Aorta (tissue), 5 donors: ENCODE measurements at places on chromosomes 7 and 10.

DNA sequence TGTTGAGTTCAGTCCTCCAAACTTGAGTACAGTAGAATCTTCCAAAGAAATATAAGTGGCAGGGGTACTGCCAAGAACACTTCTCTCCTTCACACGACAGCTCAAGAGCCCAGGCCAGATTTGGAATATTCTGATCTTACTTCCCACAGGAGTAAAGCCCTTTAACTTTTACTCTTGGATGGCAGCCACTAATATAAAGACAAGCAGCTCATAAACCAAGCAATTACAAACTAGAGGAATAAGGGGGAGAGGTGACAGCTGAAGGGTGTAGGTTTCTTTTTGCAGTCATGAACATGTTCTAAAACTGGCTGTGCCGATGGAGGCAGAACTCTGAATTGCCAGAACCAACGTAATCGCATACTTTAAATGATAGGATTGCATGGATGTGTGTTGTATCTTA is 74.8 kb downstream of the SVIL start:
- peaks cover 6% of the 10 kb centered on the region for H3K36me3 ChIP-seq
- H3K27ac ChIP-seq: peak overlapping the region; percentile 60
- DNase-seq: no peak
- H3K4me3 ChIP-seq: no peak overlapping the region
- H3K27me3 ChIP-seq: no peaks in the 10 kb centered on the region

DNA sequence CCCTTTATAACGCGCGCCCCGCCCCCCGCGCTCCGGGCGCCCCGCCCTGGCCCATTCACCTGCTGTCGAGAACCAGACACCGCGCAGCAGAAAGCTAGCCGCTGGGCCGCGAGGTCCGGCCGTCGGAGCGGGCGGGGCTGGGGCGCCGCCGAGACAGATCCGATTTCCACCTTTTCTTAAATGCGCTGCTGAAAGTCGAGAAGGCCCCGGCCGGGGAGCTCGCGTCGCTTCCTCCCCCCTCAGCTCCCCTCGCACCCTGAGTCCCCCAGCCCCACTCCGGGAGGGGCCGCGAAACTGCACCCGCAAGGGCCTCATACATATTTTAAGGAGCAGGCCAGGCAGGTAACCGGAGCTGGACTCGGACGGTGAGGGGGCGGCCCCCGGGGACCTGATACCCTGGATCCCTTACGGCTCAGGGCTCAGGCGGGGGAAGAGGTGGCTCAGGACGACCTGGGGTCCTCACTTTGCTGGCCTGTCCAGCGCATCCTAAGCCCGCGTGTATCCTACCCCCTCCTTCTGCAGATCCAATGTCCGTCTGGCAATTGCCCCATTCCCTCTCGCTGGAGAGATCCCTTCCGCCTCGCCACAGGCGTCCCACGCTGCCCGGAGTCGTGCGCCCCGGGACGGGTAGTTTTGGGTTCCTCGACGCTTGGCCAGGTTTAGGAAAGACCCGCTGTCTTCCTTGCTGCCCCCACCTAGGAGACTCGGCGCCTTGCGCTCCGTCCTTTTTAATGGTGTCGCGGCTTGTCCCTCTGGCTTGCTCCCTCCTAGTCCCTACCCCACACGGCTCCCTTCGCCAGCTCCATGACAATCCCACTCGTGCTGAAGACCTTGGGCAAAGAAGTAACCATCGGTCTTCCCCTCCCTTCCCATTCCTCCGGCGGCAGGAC is 170.6 kb downstream of the UBE2H start:
- no peak overlapping the region for H3K27ac ChIP-seq
- H3K36me3 ChIP-seq: no peaks in the 10 kb centered on the region
- H3K27me3 ChIP-seq: no peaks in the 10 kb centered on the region
- H3K4me1 ChIP-seq: no peaks in the 10 kb centered on the region
- no peak overlapping the region for H3K4me3 ChIP-seq

- peak; percentile 39 for DNase-seq
- H3K36me3 ChIP-seq: no peaks in the 10 kb centered on the region
- no peak overlapping the region for H3K4me3 ChIP-seq
- no peak overlapping the region for H3K27ac ChIP-seq
- no peaks in the 10 kb centered on the region for H3K27me3 ChIP-seq
- H3K4me1 ChIP-seq: peaks cover 3% of the 10 kb centered on the region
Measured at GRCh38 chr10:78413076-78414055, 379.7 kb downstream of the RPS24 start.

- H3K4me1 ChIP-seq: no peaks in the 10 kb centered on the region
- H3K27me3 ChIP-seq: no peaks in the 10 kb centered on the region
- H3K4me3 ChIP-seq: no peak overlapping the region
- DNase-seq: peak; percentile 89
Measured at GRCh38 chr10:17851611-17852010, 42.5 kb downstream of the MRC1 start.

DNA sequence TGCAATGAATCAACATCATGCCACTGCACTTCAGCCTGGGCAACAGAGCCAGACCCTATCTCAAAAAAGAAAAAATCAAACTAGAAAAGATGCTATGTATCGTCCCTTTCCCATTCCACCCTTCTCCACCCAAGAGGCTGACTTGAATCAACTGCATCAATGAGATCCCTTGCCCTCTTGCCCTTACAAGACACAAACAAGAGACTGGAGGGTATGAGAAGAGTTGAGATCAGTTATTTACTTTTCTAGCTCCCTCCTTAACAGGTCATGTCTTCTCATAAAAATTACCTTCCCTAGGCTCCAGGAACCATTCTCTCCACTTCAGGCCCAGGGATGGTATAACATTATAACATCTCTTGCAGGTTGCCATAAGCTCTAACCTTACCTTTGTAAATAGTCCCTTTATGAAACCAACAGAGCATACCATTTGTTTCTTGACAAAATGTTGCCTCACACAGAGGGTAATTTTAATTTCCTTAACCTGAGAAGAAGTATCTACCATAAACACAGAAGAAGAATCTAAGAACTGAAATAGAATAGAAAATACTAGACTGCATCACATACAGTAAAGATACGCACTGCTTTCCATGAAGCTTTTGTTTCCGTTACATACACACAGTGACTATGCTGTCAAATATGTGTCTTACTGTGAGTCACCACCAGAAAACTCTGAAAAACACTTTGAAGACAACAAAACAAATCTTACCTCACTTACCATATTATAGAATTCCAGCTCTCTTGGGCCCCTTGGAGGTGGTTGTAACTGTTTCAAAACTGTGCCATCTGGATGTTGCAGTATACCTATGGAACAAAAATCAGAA is 30.5 kb downstream of the IPMK start:
- no peaks in the 10 kb centered on the region for H3K4me1 ChIP-seq
- no peaks in the 10 kb centered on the region for H3K36me3 ChIP-seq
- H3K27me3 ChIP-seq: no peaks in the 10 kb centered on the region
- H3K27ac ChIP-seq: no peak overlapping the region

DNA sequence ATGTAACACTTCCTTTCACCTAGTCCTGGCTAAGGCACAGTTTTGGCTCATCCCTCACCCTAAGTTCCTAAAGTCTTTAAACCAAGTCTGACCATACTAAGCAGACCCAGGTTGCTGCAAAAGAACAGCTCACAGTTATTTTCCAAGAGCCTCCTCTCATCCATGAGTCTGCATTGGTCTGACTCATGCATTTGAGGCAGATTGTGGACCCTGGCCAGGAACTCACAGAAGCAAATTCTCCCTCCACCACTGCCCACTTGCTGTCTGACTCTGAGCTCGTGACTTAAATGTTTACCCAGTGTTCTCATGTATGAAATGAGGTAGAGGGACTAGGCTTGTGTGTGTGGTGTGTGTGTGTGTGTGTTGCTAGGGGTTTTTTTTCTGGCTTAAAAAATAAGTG is 1272.8 kb downstream of the TYW1 start:
- no peak for DNase-seq
- no peak overlapping the region for H3K27ac ChIP-seq
- H3K4me3 ChIP-seq: no peak overlapping the region
- no peaks in the 10 kb centered on the region for H3K4me1 ChIP-seq

GRCh38 chr7:108660465-108660864 is 90.8 kb downstream of the DNAJB9 start:
- H3K27me3 ChIP-seq: no peaks in the 10 kb centered on the region
- H3K4me1 ChIP-seq: no peaks in the 10 kb centered on the region
- H3K27ac ChIP-seq: no peak overlapping the region
- no peaks in the 10 kb centered on the region for H3K36me3 ChIP-seq
- H3K4me3 ChIP-seq: no peak overlapping the region
- no peak for DNase-seq

- H3K27ac ChIP-seq: no peak overlapping the region
- H3K4me3 ChIP-seq: no peak overlapping the region
- no peaks in the 10 kb centered on the region for H3K4me1 ChIP-seq
- H3K27me3 ChIP-seq: no peaks in the 10 kb centered on the region
Measured at GRCh38 chr10:11875494-11876281, 52.5 kb downstream of the PROSER2 start.

DNA sequence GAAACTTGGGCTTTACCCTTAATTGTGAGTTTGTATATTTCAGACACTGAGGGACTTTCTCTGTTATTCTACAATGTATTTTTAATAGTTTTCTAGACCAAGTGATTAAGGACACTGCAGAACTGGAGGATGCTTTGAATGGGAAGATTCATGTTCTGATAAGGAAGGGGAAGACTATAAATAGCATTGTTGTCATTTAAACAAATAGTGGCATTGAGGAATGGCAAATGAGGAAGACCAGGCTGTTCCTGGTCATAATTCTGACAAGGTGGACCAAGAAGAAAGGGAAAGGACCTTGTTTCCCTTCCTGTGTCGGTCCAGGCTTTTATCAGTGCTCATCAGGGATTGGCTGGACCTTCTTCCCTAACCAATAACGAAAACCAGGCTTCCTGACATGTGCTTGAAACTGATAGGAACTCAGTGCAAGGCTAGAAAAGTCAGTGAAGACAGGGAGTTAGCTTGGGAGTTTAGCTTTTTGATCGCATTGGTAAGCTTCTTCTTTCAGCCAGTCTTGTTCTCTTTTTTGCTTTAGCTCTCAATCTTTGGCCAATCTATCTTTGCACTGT is 116.2 kb downstream of the ITGA8 start:
- peaks cover 5% of the 10 kb centered on the region for H3K4me1 ChIP-seq
- no peak for DNase-seq
- peaks cover 22% of the 10 kb centered on the region for H3K36me3 ChIP-seq
- H3K27ac ChIP-seq: peak overlapping the region; percentile 15
- H3K4me3 ChIP-seq: no peak overlapping the region

GRCh38 chr7:94276795-94277194 is 117.9 kb upstream of the COL1A2 start:
- H3K4me1 ChIP-seq: no peaks in the 10 kb centered on the region
- no peaks in the 10 kb centered on the region for H3K27me3 ChIP-seq
- no peak overlapping the region for H3K4me3 ChIP-seq

GRCh38 chr10:70954381-70955176 is 66.2 kb upstream of the PCBD1 start:
- H3K36me3 ChIP-seq: no peaks in the 10 kb centered on the region
- no peak overlapping the region for H3K4me3 ChIP-seq
- H3K27ac ChIP-seq: no peak overlapping the region
- H3K4me1 ChIP-seq: no peaks in the 10 kb centered on the region
- no peak for DNase-seq
- no peaks in the 10 kb centered on the region for H3K27me3 ChIP-seq

- no peaks in the 10 kb centered on the region for H3K36me3 ChIP-seq
- H3K27ac ChIP-seq: no peak overlapping the region
- H3K27me3 ChIP-seq: no peaks in the 10 kb centered on the region
- H3K4me3 ChIP-seq: no peak overlapping the region
- DNase-seq: no peak
- H3K4me1 ChIP-seq: no peaks in the 10 kb centered on the region
Measured at GRCh38 chr7:11232462-11232861, 258.8 kb downstream of the PHF14 start.

DNA sequence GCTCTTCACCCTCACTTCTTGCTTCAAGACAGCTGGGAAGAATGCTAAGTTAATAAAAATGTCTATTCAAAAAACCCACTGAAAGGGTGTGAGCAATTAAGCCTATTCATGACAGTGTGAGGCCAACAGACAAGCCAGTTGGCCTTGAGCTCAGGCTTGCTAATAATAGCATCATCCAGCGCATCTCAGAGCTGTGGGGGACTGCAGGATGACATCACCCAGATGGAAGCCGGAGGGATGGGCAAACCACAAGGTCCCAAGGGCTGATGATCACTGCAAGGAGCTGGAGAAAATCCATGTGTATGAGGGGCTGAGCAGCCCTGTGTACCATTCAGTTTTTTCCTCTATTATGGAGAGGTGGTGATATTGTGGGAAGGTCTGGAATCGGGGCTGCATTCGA is 770.4 kb downstream of the TNS3 start:
- no peaks in the 10 kb centered on the region for H3K36me3 ChIP-seq
- no peaks in the 10 kb centered on the region for H3K27me3 ChIP-seq
- H3K4me1 ChIP-seq: no peaks in the 10 kb centered on the region
- DNase-seq: no peak
- H3K27ac ChIP-seq: no peak overlapping the region
- H3K4me3 ChIP-seq: no peak overlapping the region

- H3K27ac ChIP-seq: no peak overlapping the region
- DNase-seq: no peak
- no peaks in the 10 kb centered on the region for H3K27me3 ChIP-seq
- H3K4me1 ChIP-seq: no peaks in the 10 kb centered on the region
- no peaks in the 10 kb centered on the region for H3K36me3 ChIP-seq
Measured at GRCh38 chr10:126108693-126109092, 212.3 kb downstream of the FANK1 start.

DNA sequence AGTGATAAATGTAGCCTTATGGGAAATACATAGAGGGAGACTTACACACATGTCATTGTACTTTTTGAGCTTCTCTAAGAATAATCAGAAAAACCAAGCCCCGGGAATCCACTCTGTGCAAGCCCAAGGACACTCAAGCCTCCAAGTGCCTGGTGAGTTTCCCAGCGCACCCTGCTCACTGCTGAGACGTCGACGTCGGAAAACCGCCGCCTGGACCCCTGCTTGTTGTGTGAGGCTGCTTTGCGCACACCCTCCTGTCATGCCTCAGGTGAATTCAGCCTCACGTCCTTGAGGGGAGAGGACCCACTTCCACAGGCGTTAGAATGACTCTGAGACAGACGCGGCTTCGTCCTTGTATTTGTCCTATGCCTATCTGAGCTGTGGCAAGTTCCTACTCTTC is 368.4 kb upstream of the AKR1E2 start:
- no peak for DNase-seq
- H3K4me3 ChIP-seq: no peak overlapping the region
- no peaks in the 10 kb centered on the region for H3K4me1 ChIP-seq
- H3K27me3 ChIP-seq: no peaks in the 10 kb centered on the region

DNA sequence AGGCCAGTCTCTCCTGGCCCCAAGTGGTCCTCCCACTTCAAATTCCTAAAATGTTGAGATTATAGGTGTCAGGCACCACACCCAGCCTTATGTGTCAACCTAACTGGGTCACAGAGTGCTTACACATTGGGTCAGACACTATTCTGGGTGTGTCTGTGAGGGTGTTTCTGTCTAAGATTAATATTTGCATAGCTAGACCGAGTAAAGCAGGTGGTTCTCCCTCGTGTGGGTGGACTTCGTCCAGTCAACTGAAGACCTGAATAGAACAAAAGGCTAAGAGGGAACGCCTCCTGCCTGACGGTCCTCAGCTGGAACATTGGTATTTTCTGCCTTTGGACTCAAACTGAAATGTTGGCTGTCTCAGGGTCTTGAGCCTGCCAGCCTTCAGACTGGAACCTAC is 11.5 kb downstream of the PPIF start:
- H3K36me3 ChIP-seq: no peaks in the 10 kb centered on the region
- no peak for DNase-seq
- no peak overlapping the region for H3K27ac ChIP-seq
- H3K4me1 ChIP-seq: no peaks in the 10 kb centered on the region
- H3K4me3 ChIP-seq: no peak overlapping the region

GRCh38 chr7:26653430-26654399 is 210.7 kb downstream of the SKAP2 start:
- H3K27ac ChIP-seq: no peak overlapping the region
- H3K27me3 ChIP-seq: no peaks in the 10 kb centered on the region
- H3K36me3 ChIP-seq: no peaks in the 10 kb centered on the region
- no peaks in the 10 kb centered on the region for H3K4me1 ChIP-seq
